Dermis blood vessel endothelial cell (primary cell): ENCODE measurements at places on chromosomes 6 and 20. TPM values are rescaled to one million over a fixed set of nuclear protein-coding genes. Genes with fewer than 3 reads are reported as not detected.

SH3BGRL2 gene
- 114 and 133 TPM in 2 replicates for total RNA-seq

OOEP gene
- total RNA-seq: not detected in 2 replicates

LGSN gene
- total RNA-seq: not detected in 2 replicates

ZSCAN12 gene
- total RNA-seq: 5.1 and 5.6 TPM in 2 replicates

WFDC6 gene
- total RNA-seq: not detected in 2 replicates

FILIP1 gene
- 11.3 and 21.1 TPM in 2 replicates for total RNA-seq

MMP24OS gene
- 7.3 TPM in 2 replicates for total RNA-seq

SERPINB1 gene
- 32.2 and 57.8 TPM in 2 replicates for total RNA-seq

GLP1R gene
- total RNA-seq: not detected in 2 replicates

LY6G6C gene
- not detected in 2 replicates for total RNA-seq

ZNF391 gene
- total RNA-seq: 1.1 and 1.4 TPM in 2 replicates

TAAR8 gene
- not detected in 2 replicates for total RNA-seq

YIPF3 gene
- 135 and 149 TPM in 2 replicates for total RNA-seq

ZSCAN26 gene
- total RNA-seq: 12.8 and 13.3 TPM in 2 replicates

TCF15 gene
- 2.0 and 2.7 TPM in 2 replicates for total RNA-seq

PAK5 gene
- total RNA-seq: under 0.01 TPM in 1 of 2 replicates, not detected in the other

ZHX3 gene
- total RNA-seq: 10.6 and 12.1 TPM in 2 replicates

SEMG1 gene
- not detected in 2 replicates for total RNA-seq

GRM1 gene
- 0.05 TPM in 1 of 2 replicates, not detected in the other for total RNA-seq

EYA2 gene
- total RNA-seq: not detected in 2 replicates

OPN5 gene
- not detected in 2 replicates for total RNA-seq

GRIK2 gene
- under 0.01 and 0.34 TPM in 2 replicates for total RNA-seq

OR2B6 gene
- total RNA-seq: not detected in 2 replicates

BPIFA1 gene
- not detected in 2 replicates for total RNA-seq

RIPPLY2 gene
- 0.42 TPM in 1 of 2 replicates, not detected in the other for total RNA-seq
